NCI-H1694 (cell line): ENCODE measurements at places on chromosomes 13 and 19.
A peak's percentile ranks its signal among the peaks of the same experiment; 100 is the strongest.

DNA sequence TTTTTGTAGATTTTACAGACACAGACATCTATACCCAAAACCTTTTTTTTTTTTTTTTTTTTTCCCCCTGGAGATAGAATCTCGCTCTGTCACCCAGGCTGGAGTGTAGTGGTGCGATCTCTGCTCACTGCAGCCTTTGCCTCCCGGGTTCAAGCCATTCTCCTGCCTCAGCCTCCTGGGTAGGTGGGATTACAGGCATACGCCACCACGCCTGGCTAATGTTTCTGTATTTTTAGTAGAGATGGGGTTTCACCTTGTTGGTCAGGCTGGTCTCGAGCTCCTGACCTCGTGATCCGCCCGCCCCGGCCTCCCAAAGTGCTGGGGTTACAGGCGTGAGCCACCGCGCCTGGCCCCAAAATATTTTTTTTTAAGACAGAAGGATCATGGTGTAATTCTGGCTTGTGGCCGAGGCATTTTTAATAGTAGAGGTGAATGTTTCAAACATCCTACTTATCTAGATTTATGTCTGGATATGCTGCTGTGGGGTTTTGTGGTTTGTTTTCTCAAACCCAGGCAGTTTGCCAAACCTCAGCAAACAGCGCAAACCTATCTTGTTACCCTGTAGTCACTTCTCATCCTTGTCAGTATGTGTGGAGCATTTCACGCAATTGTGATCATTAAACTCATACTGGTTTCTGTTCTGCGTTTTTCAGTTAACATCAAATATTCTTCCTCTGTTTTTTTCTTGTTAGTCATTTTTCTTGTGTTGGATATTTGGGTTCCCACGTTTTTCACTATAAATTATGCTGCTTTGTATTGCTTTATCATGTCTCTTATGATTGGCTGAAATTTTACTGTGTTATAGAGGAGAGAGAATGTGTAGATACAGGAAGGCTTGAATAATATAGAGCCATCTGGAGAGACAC, 36.2 kb upstream of the GARRE1 start:
- peak; percentile 75 for DNase-seq

DNA sequence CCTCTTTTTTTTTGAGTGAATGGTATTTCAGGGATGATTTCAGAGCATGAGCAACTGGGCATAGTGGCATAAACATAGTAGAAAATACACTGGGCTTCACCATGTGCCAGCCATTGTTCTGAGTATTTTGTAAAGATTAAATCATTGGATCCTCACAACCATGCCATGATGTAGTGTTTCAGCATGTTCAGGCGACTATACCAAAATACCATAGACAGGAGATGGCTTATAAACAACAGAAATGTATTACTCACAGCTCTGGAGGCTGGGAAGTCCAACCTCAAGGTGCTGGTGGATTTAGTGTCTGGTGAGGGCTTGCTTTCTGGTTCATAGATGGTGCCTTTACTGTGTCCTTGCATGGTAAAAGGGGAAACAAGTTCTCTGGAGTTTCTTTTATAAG, 101.5 kb upstream of the KL start:
- no peak for DNase-seq

DNA sequence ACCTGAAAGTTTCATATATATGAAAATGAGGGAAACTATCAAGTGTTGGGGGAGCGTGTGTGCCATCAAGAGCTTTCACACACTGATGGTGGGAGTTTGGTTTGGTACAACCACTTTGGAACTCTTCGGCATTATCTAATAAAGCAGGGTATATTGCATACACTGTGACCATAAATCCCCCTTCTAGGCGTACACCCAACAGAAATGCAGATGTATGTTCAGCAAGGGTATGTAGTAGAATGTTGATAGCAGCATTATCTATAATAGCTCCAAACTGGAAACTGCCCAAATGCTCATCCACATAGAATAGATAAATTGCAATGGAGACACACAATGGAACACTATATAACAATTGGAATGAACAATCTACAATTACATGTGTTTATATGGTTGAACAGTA, 70.8 kb downstream of the FAM216B start:
- DNase-seq: no peak

- no peak for DNase-seq
These were observed 11.0 kb downstream of the FRY start for GRCh38 chr13:32042551-32042950.
